ENCODE measurements at places on chromosomes 2 and 18.

DNA sequence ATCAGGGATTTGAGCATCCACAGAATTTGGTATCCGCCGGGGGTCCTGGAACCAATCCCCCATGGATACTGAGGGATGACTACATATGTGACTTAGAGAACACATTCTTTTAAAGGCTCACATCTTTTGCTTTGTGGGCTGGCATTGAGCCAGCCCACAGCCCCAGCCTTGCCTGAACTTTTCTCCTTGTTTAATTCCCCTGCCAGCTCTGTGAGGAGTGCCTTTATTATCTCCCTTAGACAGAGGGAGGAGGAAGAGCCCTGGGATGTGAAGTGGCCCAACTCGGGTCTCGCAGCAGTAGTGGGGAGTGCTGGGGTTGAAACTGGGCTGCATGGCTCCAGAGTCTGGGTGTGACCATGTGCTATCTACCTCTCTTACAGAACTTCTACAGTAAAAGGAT lies 7.6 kb downstream of the TTC39C start:
- no peak for DNase-seq

DNA sequence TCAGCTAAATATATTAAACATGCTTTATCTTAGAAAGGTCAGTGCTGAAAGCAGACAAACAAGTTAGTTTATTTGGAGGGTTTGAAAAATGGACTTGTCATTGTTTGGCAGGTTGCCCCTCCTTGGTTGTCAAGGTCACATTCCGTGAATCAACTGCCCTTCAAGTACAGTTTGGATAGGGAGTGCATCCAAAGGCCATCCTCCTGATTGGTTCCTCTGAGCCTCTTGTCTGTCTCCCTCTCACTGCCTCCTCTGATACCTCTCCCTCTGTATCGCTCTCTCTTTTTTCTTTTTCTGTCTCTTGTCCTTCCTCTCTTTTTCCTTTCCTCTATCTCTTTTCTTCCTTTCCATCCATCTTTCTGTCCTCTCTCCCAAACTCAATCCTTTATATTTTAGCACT lies 5.4 kb downstream of the ITGAV start:
- no peak for DNase-seq

DNA sequence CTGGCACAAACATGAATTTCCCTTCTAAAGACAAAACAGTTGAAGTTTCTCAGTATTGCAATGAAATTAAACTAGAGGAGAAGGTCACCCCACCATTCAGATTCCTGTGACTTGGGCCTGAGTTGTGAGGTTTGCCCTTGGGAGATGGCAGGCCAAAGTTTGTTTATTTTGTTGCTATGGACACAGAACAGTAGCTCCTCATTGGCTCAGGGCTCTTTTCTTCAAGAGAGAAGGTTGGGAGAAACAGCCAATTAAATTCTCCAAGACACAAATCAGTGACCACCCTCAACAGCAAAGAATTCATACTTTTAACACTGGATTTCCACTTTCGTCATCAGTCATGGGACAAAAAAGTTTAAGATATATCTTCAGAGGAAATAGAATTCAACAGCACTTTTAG lies at the start of gene FLACC1:
TSS of gene FLACC1 (minus strand) at position 125 of the 400 bp plus-strand sequence. CDS start 5,941 bp downstream, outside the sequence.
- no peak for DNase-seq

DNA sequence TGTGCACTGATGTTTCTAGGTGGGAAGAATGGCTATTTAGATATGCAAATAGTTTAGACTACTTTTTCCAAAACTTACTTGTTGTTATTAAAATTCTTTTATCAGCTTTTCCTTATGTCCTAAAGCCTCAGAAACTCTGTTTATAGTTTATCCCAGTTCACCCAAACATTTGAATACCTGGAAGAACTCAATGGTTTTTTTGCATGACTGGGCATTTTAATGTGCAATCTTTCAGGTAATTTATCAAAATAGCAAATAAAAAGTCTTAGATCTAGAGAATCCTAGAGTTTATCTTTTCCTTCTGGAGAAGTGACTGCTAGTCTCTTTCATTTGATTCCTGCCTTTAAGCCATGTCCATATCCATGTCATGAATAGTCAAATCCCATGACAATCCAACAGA lies 9.6 kb upstream of the ADAM23 start:
- DNase-seq = no peak

DNA sequence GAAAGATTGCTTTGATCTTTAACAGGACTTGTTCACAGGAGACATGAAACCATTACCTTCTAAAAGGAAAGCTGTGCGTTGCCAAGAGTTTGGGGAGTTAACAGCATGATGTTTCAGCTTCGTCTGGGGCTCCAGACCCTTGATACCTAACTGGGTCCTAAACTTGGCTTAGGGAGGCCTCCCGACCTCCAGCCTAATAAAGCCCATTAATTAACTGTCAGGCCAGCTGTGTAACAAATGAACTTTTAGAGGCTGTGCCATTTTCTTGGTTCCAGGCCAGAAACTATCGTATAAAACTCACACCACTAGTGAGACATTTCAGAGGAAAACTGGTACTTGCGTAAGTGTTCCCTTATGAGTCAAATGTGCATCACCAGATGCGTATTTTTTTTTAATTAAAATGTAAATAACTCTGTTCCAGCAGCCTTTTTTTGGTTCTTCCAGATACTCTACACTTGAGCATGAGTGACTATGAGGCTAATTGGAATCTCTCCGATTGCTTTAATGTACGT lies 236.5 kb downstream of the BCL2 start:
- DNase-seq = no peak

DNA sequence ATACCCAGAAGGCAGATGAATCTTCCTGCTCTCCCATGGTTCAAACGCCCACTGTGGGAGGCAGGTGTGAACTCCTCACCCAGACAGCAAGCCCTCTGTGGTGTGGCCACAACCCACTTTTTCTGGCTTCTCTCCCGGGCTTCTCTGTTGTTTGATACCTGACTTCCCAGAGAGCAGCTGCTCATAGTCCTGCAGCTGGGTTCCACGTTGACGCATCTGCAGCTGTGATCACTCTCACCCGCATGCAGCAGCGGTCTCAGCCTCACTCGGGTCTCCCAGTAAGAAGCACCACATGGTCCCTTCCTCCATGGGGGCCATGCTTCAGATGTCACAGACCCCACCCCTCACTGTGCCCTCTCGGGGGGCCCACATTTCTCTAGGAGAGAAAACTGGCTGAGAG lies 3.5 kb downstream of the ASPRV1 start:
- DNase-seq = no peak

- DNase-seq = no peak
These were observed 83.6 kb downstream of the ASXL2 start for GRCh38 chr2:25794544-25795276.

- DNase-seq = no peak
These were observed 23.0 kb downstream of the ERMN start for GRCh38 chr2:157302492-157303099.

DNA sequence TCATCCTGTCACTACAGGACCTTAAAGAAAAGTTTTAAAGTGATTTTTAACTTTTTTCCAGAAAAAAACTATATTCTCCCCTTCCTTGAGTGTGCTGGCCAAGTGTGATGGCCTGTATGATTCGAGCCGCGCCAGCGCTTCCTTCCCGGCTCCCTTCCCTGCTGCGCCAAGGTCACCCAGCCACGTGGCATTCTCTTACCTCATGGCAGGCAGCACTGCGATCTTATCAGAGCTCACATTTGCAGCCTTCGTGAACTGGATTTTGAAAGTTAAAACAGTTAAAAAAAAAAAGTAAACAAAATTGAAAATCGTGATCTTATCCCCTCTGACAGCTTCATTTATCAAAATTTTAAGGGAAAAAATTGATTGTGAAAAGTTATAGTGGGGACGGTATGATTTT lies 279.8 kb downstream of the PTGR3 start:
- DNase-seq = no peak

DNA sequence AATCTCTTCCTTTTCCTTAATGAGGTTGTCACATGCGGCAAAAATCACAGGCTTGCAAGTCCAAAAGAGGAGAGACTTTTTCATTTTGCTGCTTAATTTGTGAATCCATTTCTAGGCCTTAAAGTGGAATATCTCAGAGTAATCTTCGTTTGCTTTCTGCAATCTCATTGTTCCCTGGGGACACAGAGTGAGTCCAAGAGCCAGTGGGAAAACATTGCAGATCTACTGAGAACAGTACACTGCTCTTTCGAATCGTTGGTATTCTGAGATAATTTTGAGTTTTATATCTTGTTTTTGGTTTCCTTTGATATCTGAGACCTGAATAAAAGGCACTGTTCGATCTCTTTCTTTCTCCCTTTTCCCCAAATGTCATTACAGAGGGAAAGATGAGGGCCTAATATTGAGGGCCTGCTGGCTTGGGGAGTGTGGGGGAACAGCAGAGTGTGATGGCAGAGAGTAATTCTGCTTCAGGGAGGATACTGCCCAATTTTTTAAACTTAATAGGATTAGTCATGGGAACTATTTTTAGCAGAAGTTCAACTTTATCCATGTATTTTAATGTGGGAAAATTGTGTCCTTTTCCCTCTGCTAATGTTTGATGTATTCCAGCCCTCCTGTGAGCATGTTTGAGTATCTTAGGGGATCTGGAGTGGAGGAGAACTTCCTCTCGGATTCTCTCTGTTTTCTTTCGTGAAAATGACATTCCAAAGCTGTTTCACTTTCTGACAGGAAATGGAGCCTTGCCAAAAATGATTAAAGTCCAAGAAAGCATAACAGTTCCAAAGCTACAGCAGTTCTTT lies 418.2 kb upstream of the ZEB2 start:
- no peak for DNase-seq

- no peak for DNase-seq
These were observed 1212.4 kb downstream of the LRP1B start for GRCh38 chr2:140918426-140918825.

DNA sequence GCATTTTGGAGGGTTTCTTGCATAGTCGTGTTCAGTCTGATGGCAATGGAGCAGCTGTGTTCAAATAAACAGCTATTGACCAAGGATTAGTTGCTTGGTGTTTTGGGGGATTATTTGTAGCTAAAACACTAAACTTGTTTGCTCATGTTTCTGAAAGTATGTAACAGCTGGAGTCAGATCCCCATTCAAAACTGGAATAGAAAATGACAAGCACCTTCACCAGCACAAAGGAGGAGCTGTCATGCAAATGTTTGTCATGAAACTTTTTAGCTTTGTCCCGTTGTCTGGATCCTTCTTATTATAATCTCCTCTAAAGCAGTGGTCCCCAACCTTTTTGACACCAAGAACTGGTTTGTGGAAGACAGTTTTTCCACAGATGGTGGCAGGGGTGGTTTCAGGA lies 96.9 kb upstream of the ZNF236 start:
- DNase-seq = no peak

- DNase-seq = no peak
These were observed 158.6 kb upstream of the HS6ST1 start for GRCh38 chr2:128477026-128477820.

- no peak for DNase-seq
These were observed 12.4 kb downstream of the HS6ST1 start for GRCh38 chr2:128306081-128306930.

GRCh38 chr2:174694920-174695319 lies 69.4 kb downstream of the CHRNA1 start:
- no peak for DNase-seq

GRCh38 chr2:177711483-177712265 lies 319.1 kb downstream of the AGPS start:
- DNase-seq = no peak

GRCh38 chr2:53129851-53130250 lies 637.8 kb upstream of the CHAC2 start:
- no peak for DNase-seq

GRCh38 chr2:151904807-151905206 lies 76.6 kb upstream of the ARL5A start:
- no peak for DNase-seq

DNA sequence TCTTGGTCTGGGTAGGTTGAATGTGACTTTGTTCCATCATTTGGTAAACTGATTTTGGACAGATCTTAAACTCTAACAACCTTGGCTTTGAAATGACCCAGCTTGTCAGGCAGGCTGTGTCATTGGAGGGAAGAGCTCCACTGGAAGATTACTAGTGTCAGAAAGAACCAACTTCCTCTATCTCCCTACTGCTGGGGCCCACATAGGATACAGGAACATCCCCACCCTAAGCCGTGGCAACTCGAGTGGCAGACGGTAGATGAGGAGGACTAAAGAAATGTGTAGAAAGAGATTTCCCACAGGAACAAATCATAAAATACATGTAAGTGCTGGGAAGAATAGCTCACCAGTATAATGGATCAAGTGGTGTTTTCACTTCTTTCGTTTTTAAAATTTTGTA lies 4.3 kb upstream of the G6PC2 start:
- DNase-seq = no peak

GRCh38 chr2:5140347-5140746 lies 551.8 kb upstream of the SOX11 start:
- no peak for DNase-seq

DNA sequence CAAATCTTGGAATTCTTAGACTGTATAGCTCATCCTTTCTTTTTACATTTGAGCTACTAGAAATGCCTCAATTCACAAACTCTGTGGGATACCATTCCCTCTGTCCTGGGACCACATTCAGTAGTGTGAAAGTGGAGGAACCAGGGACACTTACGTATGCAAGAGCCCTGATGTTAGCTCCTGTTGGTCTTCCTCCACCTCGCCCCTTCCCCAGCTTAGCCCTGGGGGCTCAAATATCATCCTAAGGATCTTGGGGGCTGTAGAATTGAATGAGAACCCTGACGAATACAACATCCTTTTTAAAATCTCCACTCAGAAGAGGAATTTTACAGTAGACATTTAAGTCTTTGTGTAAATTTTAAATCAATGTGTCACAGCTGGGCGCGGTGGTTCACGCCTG lies 65.2 kb upstream of the RAPH1 start:
- no peak for DNase-seq

- no peak for DNase-seq
These were observed 28.2 kb downstream of the SERTAD2 start for GRCh38 chr2:64625299-64626145.

DNA sequence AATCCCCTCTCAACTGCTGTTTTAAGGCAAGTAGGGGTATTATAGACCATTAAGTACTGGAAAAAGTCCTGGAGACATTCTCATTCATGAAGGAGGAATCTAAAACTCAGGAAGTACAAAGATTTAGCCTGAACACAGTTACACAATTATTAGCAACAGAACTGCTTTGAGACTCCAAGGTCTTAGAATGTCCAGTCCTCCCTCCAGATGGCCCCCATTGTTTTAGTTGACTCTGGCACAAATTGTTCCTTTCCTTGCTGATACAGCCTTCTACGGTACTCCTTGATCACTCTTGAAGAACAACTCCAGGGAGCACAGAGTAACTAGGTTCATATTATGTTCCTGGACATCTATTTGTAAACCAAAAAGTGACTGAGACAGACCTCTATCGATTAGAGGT lies 210.1 kb upstream of the RND3 start:
- DNase-seq = no peak

DNA sequence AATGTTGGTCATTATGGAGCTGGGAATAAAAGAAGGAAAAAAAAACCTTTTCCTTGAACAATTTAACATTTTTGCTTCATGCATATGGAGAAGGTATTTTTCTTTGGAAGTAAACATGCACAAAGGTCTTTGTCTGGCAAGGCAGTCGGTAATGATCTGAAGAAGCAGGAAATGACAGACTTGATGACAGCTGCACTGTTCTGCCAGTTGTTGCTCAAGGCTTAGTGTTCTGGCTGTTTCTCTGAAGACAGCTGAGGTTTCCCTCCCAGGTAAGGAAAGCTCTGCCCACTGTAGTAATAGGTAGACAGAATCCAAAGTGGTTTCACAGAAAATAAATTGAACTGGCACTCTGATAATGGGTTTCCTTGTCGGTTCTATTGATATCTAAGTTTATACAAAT lies 308.4 kb upstream of the GCFC2 start:
- no peak for DNase-seq

GRCh38 chr2:219405958-219406860 lies 12.0 kb upstream of the DES start:
- DNase-seq = no peak

- DNase-seq = no peak
These were observed 211.8 kb downstream of the SLC8A1 start for GRCh38 chr2:40240070-40240469.

All from activated CD8-positive, alpha-beta memory T cell treated with anti-CD3 and anti-CD28 coated beads for 1 hour (primary cell).